ENCODE measurements at places on chromosomes 3 and 15.

DNA sequence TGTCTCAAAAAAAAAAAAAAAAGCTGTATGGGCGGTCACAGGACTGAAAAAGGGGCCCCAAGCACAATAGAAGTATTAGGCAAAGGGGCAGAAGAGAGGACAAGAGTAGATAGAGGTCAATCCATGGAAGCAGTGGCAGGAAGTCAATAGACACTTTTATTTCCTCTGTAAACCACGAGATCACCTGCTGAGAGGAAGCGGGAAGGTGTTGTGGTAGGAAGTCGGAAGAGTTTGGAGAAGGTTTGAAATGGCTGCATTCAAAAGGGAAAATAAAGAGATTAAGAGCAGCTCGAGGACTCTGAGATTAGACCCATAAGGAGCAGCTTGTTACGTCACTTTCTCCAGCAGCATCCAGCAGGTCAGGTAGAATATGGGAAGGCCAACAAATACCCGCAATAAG, 14.2 kb upstream of the ZNF148 start:
- DNase-seq: no peak

- DNase-seq: no peak
Measured at GRCh38 chr3:36813305-36813704, 49.0 kb upstream of the DCLK3 start.

- no peak for DNase-seq
Measured at GRCh38 chr3:183188895-183189462, 26.4 kb upstream of the LAMP3 start.

DNA sequence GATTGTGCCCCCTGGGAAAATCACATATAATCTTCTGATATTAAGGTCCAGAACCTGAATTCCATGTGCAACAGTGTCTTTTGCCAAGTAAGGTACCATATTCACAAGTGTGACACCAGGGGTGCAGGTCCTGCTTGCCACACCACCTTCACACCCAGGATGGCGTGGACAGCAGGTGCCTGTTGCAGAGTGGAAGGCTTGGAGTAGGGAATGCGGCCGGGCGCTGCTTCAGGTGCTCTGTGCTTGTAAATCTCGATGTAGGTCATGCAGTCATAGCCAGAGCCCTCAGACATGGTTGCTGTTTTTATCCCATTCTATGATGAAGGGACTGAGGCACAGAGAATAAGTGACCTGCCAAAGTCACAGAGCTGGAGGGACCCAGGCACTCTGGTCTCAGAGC, 34.5 kb upstream of the GABRG3 start:
- no peak for DNase-seq

GRCh38 chr3:143830786-143831185, 17.5 kb downstream of the SLC9A9 start:
- no peak for DNase-seq

DNA sequence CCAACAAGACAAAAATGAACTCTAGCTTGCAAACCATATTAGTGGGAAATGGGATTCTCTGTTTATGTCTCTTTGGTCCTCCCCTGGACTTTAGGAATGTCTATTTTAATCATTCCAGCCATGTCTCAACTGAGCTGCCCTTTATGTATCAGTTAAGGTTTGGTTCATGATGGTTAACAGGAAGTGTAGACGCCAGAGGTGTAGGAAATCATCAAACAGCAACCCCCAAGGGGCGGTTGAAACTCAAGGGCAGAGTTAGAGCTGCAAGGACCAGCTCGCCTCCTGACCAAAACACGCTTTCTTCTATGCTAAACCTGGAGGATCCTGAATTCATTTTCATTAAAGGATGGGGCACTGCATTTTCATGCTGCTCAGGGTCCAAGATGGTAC, 53.7 kb upstream of the HEG1 start:
- no peak for DNase-seq

DNA sequence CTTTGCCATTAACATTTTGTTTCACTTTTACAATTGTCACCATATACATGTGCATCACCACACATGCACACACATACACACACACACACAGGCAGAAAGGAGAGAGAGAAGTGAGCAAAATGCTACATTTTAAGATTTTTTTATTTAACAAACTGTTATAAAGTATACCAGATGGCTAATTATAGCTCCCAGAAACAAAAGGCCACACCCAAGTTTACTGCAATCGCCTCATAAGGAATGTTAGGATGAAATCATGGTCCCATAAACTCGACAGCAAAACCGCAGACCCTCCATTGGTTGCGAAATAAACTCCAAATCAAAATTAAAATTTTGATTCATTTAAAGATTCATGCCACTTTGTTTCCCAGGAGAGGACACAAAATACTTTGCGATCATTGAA, 16.1 kb upstream of the C15orf61 start:
- no peak for DNase-seq

DNA sequence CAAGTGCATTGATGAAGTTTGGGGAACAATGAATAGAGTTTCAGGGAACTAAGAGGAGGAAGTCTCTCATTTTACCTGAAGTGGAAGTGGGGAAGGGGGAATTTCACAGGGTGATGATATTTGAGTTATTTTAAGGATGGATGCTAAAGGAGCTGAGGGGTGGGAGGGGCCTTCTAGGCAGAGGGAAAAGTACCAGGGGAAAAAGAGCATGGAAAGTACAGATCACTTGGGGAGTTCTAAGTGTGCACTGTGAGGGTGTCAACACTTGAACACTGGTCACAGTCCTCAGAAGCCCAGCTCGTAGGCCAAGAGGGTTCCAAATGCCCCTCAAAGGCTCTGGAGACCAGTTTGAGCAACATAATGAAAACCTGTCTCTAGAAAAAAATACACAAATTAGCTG, 18.2 kb downstream of the LAMP3 start:
- DNase-seq: no peak

DNA sequence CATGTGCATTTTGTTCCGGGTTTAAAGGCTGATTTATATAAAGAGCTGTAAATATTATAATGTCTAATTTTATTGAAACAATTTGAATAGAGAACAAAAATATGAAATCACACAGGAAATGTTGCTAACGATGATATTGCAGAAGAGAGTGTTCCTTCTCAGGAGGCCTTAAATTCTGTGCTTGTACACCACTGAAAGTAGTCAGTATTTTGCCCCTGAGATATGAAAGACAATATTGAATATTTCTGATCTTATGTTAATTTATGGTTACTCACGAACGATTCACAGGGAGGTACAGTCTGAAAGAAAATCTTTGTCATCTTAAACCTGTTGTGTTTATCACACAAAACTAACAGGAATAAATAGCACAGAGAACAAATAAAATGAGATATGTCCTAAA, 213.2 kb upstream of the PLSCR5 start:
- no peak for DNase-seq

DNA sequence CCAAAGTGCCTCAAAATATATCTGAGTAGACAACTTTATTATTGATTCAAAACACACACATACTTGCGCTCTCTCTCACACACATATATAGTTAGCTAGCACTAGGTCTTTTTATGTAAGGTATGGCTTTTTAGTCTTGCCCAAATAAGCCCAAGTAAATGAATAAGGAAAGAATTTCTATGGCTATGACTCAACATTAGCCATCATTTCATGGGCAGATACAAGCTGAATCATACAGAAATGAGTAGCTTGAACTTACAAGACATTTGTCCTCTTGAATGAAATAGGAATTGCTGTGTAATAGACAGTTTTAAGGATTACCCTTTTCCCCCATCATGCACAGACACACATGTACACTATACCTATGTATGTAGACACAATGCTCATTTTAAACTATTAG, 4.9 kb downstream of the CADPS start:
- no peak for DNase-seq

DNA sequence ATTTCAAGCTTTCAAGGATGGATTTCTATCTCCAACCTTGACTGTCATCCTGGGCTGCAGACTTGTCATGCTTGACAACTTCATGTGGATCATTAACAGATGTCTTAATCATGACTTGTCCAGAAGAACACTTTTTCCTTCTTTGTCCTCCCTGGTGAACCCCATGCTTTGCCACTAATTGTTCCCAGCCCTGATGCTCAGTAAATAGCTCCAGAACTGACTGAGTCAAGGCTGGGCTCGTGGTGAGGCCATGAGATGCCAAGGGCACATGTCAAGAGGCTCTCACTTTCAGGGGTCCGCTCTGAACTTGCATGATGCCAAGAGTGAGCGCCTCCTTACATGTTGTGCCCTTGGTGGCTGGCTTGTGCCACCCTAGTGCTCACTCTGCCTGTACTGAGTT, 48.9 kb upstream of the KY start:
- no peak for DNase-seq

- DNase-seq: no peak
Measured at GRCh38 chr3:111352585-111352984, 189.4 kb upstream of the CD96 start.

GRCh38 chr3:110791995-110792686, 279.5 kb upstream of the NECTIN3 start:
- DNase-seq: no peak

DNA sequence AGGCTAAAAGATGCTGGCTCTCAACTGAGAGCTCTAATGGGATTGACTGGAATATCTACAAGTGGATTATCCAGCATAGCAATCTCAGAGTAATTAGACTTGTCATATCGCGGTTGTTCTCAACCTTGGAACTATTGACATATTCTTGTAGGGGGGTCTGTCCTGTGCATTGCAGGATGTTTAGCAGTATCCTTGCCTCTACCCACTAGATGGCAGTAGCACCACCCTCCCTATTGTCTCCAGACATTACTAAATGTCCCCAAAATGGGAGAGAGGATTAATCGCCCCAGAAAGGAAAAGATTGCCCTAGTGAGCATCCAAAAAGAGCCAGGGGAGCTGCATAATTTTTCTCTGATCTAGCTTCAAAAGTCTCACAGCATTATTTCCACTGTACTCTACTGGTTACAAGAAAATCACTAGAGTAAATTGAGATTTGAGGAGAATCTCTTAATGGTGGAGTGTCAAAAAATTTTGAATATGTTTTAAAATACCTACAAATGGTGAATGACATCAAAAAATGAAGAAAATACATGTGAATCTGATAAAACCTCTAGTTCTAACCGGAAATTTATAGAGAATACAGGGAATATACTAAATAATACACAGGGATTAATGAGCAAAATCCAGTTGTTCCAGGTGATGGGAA, 388.2 kb upstream of the AGTR1 start:
- DNase-seq: no peak

DNA sequence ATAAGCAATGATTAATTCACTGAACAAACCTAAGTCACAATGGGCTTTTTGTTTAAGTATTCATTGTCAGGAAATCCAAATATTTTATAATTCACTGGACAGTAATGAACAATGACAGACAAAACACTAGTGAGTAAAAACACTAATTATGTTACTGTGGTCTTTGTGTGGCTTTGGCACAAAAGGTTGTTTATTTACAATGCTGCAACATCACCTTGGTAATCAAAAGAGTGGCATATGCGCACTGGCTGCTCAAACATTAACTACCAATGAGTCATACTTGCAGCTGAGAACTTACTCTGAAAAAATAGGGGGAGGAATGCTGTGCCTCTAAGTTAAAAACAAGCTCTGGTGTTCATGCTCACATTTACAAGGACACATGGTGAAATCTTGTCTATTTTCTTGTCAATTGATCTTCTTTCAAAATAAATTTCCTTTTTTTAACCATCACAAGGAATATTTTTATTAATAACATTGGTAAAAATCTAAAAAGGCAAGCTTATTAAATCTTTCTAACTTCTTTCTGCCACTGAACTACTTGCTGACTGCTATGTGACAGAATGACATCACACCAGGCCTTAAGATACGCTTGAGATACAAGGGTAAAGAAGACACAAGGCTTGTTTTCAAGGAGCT, 85.2 kb upstream of the PPIB start:
- DNase-seq: no peak

DNA sequence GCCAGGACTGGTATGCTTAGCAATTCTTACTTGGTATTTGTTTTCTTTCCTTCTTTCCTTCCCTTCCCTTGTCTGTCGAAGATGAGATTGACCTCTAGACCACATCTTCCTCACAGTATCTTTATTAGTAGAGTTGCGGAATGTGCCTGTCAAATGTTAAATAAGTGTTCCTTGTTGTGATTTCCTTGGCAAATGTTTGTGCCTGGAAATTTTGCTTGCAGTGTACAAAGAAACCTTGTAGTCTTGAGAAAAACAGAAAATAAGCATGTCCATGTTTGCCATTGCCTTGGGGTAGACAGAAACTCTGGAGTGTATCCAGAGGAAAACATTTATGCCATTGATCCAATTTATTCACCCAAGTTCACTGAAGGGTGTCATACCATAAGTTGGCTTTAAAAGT, 79.5 kb upstream of the ZNF385D start:
- no peak for DNase-seq

GRCh38 chr3:123523023-123523412, 61.8 kb downstream of the HACD2 start:
- no peak for DNase-seq

DNA sequence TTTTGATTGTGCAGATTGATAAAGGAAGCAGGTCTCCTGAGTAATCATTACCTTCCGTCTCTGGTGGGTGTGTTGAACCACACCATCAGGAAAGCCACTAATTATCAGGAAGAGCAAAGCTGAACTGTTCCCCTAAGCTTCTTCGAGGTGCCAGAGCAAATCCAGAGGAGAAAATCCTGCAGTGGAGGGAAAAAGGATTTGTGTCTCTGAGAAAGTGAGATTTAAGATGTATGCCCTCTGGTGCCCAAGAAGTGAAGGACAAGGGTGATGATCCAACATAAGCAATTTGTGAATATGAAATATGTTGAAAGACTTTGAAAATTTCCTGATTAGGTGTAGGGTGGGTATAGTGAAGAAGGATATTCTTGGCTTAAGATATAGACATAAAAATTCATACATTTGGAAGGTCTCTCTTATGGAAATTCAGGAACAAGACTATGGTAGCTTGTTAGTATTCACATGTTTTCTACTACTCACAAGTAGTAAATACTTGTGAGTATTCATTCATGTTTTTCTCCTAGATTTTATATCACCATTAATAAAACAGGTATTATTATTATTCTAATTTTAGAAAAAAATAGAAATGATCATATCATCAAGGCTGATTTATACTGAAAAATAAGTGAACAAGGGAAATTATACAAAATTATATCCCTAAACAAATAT, 34.8 kb downstream of the COMMD2 start:
- DNase-seq: no peak

- DNase-seq: no peak
Measured at GRCh38 chr3:143291836-143292447, 172.4 kb downstream of the CHST2 start.

- DNase-seq: no peak
Measured at GRCh38 chr15:99090011-99090699, 14.7 kb upstream of the SYNM start.

GRCh38 chr3:136714020-136714419, 38.2 kb downstream of the STAG1 start:
- DNase-seq: no peak

DNA sequence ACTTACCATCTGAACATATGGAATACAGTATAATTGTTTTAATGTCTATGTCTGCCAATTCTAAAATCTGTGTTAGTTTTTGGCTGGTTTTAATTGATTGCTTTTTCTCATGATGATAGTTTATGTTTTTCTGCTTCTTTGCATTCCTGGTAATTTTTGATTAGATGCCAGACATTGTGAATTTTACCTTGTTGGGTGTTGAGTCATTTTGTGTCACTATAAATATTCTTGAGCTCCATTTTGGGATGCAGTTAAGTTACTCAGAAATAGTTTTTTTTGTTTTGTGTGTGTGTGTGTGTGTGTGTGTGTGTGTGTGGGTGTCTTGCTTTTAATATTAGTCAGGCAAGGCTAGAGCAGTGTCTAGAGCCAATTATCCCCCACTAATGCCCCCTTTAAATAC, 818.8 kb upstream of the NR2F2 start:
- no peak for DNase-seq

All from stimulated activated CD4-positive, alpha-beta T cell treated with anti-CD3 and anti-CD28 coated beads, TNF-alpha, amount 100 ng/mL, for 1 hour (primary cell).